Glutamatergic neuron (in vitro differentiated cells): ENCODE measurements at places on chromosomes 7 and 10. TPM values are rescaled to one million over a fixed set of nuclear protein-coding genes. Genes with fewer than 3 reads are reported as not detected.

DNA sequence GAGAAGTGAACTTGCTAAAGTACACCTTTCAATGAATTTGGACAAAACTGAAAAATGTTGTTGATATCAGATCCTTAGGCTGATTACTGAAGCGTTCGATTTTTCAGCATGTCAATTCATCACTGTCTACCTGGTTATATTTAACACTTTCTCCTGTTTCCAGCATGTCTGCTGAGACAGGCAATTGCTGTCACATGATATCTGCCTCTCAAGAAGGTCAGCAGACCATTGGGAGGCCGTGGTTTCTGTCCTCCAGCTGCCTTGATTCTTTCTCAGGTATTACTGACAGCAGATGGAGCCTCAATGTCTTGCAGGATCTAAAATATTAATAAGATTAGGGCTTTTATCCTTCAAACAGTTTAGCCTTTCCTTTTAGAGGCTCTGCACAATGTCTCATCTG is 127.5 kb downstream of the SNX10 start:
- no peak for DNase-seq

- no peak for DNase-seq
Measured at GRCh38 chr10:113175176-113175575, 225.1 kb downstream of the TCF7L2 start.

DNA sequence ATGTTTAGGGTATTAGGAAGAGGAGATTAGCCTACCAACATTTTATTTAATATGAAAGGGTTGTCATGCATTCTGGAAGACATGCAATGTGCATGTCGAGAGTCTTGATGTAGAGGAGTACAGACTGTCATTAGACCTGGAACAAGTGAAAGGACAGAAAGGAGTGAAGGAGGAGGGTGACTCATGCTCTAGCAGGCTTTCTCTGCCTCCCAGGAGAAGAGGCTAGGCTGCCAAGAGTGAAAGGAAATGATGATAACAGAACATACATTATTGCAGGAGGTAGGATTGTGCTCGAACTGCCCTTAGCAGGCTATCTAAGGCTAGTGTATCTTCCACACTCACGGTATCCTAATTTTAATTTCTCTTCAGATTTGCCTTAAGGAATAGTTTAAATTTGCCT is 228.8 kb downstream of the EXOC4 start:
- DNase-seq, result no peak

- DNase-seq, result no peak
Measured at GRCh38 chr10:107579970-107580369, 415.5 kb upstream of the SORCS1 start.

Gene ELAPOR2
- 122 TPM for total RNA-seq

Gene ZNF736
- 9.6 TPM for total RNA-seq
